Stimulated activated CD4-positive, alpha-beta T cell treated with anti-CD3 and anti-CD28 coated beads, TNF-alpha, amount 100 ng/mL, for 1 hour (primary cell): ENCODE measurements at places on chromosomes 3 and 15.

DNA sequence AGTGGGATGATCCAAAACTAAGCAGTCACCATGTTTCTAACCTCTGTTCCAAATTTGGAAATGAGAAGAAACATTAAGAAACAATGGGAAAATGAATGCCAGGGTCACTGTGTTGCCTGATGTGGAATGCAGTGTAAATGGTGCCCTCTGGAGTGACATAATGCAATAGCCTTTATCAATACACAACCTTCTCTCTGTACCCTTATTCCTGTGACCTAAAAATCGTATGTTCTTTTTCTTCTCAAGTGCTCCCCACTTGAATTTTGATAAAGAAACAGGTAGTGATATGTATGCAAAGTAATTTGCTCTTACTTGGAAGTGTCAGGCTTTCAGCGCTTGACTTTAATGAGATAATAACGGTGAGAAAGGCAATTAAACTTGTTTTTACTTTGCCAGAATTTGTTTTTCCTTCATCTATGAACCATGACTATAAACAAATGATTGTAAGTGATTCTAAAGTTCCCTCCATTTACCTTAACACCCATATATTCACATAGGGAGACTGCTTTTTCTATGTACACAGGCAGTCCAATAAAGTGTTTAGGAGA, 145.8 kb upstream of the THRB start:
- DNase-seq: no peak

- no peak for DNase-seq
These were observed 1.3 kb upstream of the IL12A start for GRCh38 chr3:159987291-159987711.

DNA sequence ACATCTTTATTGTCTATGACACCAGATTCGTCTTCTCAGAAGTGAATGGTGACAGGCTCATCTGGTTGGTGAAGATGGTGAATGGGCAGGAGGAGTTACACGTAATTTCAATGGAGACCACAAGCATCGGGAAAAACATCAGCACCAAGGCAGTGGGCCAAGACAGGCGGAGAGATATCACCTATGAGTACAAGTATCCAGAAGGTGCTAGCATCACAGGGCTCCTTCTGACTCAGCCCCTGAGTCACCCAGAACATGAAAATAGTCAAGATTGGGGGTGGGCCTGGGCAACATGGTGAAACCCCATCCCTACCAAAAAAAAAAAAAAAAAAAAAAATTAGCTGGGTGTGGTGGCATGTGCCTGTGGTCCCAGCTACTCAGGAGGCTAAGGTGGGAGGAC, 32.6 kb downstream of the TGM4 start:
- no peak for DNase-seq

- no peak for DNase-seq
These were observed 1.4 kb upstream of the RAD18 start for GRCh38 chr3:8964436-8965370.

GRCh38 chr15:70258369-70259027, 160.8 kb upstream of the TLE3 start:
- peak; percentile 27 for DNase-seq

DNA sequence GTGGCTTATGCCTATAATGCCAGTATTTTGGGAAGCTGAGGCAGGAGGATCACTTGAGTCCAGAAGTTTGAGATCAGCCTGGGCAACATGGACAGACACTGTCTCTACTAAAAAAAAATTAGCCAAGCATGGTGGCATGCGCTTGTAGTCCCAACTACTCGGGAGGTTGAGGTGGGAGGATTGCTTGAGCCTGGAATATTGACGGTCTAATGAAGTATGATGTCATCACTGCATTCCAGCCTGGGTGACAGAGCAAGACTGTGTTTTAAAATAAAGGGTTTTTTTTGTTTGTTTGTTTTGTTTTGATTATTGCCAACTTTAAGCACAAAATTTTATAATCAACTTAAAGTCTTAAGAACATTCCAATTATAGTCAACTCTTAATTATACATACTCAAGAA, 6.8 kb downstream of the PLSCR1 start:
- no peak for DNase-seq

DNA sequence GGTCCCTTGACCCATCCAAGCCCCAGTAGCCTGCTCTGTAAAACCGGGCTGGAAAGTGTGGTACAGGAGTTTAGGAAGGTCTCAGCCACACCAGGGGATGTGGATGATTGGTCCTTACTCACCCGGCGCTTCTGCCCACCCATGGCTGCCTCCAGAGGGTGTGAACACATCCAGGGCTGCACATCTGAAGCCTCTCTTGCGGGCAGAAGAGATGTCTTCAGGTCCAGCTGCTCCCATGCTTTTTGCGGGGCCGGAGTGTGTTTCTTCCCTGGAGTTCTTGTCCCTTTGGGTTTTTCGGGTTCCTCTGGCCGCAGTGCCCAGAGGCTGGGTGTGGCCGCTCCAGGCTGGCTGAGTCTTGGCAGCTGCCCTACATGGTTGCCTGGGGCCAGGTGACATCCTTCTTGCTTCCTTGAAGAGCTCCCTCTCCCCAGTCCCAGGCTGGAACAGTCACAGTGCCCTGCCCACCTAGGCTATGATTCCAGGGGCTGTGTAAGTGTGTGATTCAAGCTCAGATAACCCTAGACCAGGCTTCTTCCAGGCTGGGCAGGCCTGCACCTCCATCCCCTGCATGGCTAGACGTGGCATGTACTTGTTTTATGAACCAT, 33.9 kb downstream of the HDAC11 start:
- DNase-seq: no peak

- no peak for DNase-seq
These were observed 125.9 kb downstream of the MYRIP start for GRCh38 chr3:39935261-39935660.

DNA sequence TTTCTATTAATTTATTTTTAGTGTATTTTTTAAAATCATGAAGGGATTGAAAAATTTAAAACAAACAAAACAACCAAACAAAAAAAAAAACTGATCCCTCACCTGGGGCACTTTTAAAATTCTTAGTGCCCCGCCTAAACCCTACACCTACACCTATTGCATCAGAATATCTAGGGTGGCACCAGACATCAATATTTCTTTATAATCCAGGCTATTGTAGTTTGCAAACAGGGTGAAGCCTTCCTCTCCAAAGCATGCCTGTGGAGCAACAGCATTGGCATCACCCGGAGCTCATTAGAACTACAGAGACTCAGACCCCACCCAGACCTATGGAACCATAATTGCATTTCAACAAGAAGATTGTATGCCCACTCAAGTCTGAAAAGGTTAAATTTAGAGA, 54.9 kb upstream of the ACP3 start:
- DNase-seq: no peak

DNA sequence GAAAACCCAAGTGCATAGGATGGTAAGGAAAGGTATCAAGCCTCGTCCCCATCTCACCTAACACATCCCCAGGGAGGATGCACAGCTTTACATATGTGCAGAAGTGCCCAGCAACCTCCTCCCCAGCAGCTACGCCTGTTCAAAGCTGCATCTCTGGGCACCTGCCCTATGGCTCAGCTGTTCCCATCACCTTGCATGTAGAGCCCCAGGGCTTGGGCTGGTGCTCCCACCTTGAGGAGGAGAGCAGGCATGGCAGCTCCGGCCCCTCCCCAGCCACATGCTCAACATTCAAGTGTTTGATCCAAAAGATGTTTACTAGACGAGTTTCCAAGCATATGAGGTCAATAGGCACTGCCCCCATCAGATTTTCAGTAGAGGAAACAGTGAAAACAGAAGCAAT, 173.5 kb downstream of the ATP10A start:
- DNase-seq: no peak

- DNase-seq: no peak
These were observed 1.8 kb downstream of the DUOX2 start for GRCh38 chr15:45112143-45112590.

- no peak for DNase-seq
These were observed 18.6 kb upstream of the PRSS50 start for GRCh38 chr3:46736006-46736872.

- DNase-seq: no peak
These were observed 8.2 kb downstream of the TPM1 start for GRCh38 chr15:63050731-63051155.

DNA sequence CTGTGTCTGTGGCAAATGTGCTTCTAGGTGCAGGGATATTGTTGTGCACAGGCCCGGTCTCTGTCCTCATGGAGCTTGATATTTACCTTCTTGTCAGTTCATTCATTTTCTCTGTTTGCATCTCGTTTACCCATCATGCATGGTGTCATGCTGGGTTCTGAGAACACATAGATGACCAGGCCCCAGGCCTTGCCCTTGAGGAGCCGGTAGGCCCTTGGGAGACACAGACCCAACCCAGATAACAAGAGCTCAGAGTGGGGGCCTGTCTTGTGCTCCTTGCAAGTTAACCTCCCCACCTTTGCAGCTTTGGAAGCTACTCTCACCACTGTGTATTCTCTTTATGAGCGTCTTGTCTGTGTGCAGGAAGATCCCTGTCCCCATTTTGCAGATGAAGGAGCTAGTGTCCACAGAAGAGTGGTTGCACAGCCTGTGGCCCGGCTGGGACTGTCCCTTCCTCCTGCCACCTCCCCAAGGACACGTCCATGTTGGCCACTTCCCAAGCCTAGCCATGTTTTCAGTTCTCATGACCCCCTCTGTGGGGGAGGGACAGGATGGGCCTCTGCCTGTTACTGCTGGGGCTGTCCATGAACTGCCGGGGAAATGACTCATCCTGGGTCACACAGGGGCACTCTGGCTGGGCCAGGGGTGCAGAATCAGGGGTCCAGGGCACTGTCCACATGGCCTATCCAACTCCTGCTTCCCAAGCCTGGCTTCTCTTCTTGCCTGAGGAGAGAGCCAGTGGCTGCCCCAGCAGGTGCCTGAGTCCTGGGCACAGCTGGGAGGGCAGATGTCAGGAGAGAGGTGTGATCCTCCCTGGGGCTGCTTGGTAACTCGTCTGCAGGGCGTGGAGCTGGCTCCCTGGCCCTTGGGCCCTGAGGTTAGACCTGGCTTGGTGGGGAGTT, 3.4 kb downstream of the SNX33 start:
- DNase-seq: no peak

DNA sequence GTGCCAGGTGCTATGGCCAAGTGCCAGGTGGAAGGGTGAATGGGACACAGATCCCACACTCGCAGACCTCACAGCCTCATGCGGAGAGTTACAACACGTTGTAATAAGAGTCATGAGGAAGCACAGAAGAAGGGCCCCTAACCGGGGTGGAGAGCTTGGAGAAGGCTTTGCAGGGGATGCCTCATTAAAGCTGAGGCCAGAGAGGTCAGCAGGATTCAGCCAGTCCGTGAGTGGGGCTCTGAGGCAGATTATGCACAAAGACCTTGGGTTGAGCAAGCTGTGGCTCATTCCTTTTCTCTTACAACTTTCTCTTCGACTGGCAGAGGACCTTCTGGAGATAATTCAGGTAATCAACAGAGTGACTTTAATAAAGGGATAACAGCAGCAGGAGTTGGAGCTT, 65.3 kb upstream of the SNRK start:
- DNase-seq: no peak

DNA sequence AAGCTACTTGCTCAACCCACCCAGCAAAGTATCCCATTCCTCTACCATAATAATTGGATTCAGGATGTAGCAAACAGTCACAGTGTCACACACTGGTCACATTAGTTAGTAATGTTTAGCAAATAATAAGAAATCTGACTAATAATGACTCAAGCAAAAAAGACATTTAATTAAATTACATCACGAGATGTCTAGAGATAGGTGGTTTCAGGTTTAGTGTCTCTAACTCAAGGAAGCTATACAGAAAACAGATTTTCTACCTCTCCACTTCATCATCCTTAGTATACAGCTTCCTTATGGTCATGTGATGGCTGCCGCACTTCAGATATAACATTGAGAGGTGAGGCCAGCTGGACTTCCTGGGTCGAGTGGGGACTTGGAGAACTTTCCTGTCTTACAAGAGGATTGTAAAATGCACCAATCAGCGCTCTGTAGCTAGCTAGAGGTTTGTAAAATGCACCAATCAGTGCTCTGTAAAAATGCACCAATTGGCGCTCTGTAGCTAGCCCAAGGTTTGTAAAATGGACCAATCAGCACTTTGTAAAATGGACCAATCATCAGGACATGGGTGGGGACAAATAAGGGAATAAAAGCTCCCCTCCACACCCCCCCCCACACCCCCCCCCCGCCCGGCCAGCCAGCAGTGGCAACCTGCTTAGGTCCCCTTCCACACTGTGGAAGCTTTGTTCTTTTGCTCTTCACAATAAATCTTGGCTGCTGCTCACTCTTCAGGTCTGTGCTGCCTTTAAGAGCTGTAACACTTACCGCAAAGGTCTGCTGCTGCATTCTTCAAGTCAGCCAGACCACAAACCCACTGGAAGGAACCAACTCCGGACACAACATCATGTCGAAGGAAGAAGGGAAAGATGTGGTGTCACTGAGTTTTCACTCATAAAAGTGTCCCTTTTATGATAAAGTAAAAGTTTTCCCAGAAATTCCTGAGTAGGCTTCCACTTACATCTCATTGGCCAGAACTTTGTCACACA, 24.9 kb upstream of the ARPIN start:
- DNase-seq: no peak

- DNase-seq: no peak
These were observed 10.4 kb upstream of the FBXL22 start for GRCh38 chr15:63586790-63587189.

- no peak for DNase-seq
These were observed 106.8 kb downstream of the MBNL1 start for GRCh38 chr3:152375546-152375945.

DNA sequence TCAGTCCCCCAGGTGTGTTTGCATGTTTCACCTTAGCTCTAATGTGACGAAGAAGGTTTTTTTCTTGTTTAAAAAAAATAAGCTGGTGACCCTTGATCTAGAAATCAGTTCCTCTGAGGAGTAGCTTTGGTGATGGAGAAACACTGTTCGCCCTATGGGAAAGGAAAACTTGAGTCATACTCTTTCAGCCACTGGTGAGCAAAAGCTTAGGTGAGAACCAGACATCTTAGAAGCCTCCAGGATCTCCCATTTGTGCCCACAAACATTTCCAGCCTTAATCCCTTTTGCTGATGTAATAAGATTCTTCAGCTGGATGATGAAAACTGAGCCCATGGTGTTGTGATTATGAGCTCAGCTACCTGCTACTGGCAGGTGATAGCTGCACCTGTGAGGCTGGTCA, 37.8 kb downstream of the SLC27A2 start:
- no peak for DNase-seq

DNA sequence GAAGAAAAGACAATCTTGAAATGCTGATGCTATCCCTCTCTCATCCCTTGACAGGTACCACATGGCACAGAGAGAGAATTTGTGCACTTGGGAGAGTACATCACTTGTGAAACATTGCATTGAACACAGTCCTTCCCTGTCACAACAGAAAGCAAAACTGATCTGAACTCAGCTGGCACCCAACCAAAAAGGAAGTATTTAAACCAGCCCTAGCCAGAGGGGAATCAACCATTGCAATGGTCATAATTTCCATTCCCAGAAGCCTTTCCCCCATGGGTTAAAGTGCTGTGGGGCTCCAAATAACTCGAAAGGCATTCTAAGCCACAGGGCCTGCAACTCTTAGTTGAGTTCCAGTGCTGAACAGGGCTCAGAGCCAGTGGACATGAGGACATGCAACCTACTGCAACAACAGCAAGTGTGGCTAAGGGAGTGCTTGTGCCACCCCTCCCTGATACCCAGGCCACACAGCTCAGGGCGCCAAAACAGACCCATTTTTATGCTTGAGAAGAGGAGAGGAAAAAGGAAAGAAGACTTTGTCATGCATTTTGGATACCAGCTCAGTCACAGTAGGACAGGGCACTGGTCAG, 530.8 kb upstream of the BCHE start:
- no peak for DNase-seq

- DNase-seq: no peak
These were observed at the start of gene FEZF2 for GRCh38 chr3:62373215-62373614. TSS of gene FEZF2 (minus strand) at chr3:62373550. CDS start at chr3:62372868, 682 bp downstream.

- DNase-seq: no peak
These were observed 79.9 kb downstream of the MBNL1 start for GRCh38 chr3:152348436-152349177.
